ENCODE measurements at places on chromosomes 2 and 18.
A peak's percentile ranks its signal among the peaks of the same experiment; 100 is the strongest.

DNA sequence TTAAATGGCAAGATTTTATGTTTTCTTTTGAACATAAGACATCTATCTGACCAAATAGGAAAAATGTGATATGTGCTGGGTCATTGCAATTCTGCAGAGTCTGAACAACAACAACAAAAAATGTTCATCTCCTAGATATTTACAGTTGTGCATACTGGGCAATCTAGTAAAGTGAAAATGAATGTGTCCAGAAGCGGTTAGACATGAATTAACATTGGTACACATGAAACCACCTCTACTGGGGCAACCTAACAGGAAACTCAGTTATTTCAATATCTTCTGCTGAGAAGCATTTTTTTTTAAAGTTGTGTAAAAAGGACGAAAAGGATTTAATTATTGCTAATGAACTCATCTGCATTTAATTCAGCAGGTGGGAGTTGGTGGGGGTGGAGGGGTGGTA lies 76.9 kb downstream of the DHRS9 start:
- DNase-seq = no peak

DNA sequence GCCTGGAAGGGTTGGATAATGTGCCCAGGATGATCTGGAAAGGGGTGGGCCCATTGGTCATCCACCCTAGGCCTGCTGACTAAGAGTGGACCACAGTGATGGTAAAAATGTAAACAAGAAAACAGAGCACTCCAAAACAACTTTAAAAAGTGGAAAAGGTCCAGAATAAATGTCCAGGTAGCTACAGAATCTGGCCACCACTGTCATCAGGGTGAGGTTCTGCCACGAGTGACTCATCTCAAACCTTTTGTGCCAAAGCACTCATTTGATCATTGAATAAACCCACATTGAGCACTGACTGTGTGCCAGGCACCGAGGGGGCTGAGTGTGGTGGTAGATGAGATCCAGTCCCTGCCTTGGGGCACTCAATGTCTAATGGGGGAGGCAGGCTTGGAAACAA lies 64.9 kb downstream of the EMX1 start:
- no peak for DNase-seq

DNA sequence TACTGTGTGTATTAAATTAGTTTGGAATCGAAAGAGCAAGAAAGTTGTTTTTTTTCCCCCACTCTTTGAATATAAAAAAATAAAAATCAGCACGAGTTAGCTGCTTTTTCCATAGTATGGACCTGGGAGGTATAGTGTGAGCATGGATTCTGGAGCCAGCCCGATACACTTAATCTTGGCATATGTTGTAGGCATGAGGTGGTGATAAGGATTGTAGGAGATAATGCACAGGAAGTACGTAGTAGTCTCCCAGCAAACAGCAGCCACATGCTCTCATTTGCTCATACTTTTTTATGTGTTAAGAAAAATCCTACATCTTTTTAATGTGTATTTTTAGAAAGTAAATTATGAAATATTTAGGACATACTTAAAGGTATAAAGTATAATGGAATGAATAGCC lies 2.1 kb upstream of the DNAJC27 start:
- no peak for DNase-seq

- DNase-seq = no peak
Observed at GRCh38 chr18:3015204-3015592, 2.3 kb upstream of the LPIN2 start.

- no peak for DNase-seq
Observed at GRCh38 chr2:88885679-88886416, 194.4 kb downstream of the RPIA start.

GRCh38 chr2:88880441-88880953 lies 189.0 kb downstream of the RPIA start:
- DNase-seq = no peak

- no peak for DNase-seq
Observed at GRCh38 chr2:52659546-52659945, 1108.1 kb upstream of the CHAC2 start.

- DNase-seq = no peak
Observed at GRCh38 chr2:131011486-131011885, 81.8 kb downstream of the FAM168B start.

DNA sequence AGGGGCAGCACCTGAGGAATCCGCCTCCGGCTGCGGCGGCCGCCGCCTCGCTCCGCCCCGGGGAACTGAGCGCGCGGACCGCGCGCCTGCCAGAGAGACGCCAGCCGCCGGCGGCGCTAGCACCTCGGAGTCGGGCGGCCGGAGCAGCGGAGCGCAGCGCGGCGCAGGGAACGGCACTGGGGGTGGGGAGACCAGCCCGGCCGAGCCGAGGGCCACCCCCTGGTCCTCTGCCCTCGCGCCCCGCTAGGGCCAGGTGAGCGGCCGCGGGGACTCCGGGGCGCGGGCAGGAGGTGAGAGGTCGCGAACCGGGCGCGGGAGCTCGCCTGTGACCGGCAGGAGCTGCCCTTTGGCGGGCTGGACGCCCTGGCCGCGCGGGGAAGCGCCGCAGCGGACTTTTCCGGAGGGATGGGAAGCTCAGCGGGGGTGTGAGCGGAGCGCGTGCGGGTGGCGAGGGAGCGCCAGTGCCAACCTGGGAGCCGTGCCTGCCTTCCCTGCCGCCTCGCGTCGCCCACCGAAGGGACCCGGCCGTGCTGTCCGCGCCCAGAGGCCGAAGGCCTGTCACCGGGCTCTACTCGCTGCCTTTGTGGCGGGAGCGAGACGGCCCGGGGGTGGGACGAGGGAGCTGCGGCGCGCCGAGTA lies at the start of gene GREB1L:
GREB1L (plus strand) TSS at position 92 of the 639 bp plus-strand sequence. CDS start 141,287 bp downstream, outside the sequence.
- DNase-seq = peak; percentile 2

DNA sequence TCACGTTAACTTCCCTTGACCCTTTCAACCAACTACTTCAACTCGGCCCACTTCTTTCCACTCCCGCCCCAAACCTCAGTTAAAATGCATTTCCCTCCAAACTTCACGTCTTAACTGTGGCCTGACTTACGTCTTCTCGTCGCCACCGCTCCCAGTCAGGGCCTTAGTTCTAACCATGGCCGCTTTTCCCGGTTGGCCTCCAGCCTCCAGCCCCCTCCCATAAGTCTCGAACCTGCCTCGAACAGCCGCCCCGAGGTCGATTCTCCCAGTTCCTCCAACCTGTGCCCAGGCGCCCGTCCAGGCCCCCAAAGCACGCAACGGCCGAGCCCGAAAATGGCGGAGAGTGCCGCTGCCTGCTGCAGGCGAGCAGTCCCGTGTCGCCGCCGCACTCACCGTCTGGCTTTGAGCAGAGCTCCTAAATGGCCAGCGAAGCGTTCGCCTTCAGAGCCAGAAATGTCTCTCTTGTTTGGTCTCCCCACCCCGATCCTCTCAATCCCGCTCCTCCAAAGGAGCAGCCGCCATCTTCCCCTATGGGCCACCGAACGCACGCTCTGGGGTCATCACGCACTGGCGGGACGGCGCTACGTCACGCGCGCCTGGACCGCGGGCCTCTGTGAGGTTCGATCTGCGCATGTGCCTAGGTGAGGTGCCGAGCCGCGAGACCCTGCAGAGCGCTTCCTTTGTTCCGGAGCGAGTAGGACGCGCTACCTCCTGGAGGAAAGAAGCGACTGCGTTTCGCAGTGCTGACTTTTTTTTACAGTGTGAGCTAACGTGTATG lies at the start of gene WDR33:
WDR33 (minus strand) TSS at position 553 of the 778 bp plus-strand sequence. CDS start 40,190 bp downstream, outside the sequence.
- peak; percentile 88 for DNase-seq

- no peak for DNase-seq
Observed at GRCh38 chr2:207619764-207620203, 5.4 kb downstream of the METTL21A start.

- DNase-seq = no peak
Observed at GRCh38 chr2:222360146-222360545, 61.3 kb upstream of the PAX3 start.

- no peak for DNase-seq
Observed at GRCh38 chr2:86336675-86337243, 667 bp downstream of the REEP1 start.

DNA sequence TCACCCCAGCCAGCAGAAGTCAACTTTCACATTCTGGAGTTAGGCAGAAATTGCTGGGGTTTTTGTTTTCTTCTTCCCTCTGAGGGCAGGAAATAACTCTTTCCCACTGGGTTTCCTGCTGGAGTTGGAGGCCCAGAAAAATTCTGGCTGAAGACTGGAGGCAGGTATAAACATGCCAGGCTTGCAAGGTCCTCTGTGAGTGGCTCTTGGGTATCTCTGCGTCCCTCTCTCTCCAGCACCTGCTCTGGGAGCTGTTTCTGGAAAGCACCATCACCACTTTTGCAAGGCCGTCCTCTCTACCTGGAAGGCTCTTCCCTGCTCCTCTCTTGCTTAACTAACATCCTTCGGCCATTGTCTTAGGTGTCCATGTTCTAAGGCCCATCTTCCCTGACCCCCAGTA lies 91.0 kb downstream of the MCFD2 start:
- no peak for DNase-seq

- DNase-seq = no peak
Observed at GRCh38 chr2:45699032-45699658, 47.7 kb downstream of the PRKCE start.

DNA sequence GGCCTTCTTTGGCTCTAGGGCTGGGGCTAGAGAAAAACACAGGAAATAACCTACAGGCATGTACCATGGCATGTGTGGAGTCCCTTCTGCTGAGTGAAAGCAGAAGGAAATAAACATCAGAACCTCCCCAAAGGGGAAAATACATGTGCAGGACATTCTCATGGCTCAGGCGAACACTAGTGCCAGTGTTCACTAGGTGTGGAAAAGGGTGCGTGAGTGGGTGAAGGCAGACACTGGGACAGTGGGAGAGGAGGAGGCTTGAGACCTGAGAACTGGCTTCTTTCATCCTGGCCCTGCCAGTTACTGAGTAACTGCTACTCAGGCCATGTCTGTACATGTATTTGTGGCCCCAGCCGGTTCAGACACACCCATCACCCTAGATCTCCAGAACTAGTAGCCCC lies 268.2 kb downstream of the PRKCE start:
- DNase-seq = no peak

GRCh38 chr2:208266936-208267335 lies 881 bp downstream of the PIKFYVE start:
- DNase-seq = no peak

- no peak for DNase-seq
Observed at GRCh38 chr2:50512397-50512796, 519.5 kb downstream of the NRXN1 start.

DNA sequence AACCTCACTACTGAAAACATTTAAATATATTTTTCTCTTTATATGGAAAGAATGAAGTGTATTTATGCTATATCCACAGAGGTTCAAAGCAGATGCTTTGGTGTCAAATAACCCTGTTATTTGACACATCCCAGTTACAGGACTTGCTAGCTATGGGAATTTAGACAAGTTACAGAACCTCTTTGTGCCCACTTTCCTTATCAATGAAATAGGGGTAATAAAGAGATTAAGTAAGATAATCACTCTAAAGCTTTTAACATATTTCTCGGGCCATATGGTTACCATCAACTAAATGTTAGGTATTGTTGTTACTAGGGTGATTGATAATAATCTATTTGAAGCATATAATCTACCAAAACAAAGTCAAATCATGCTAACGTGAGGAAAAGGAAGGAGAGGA lies 1660.6 kb upstream of the NXPH2 start:
- no peak for DNase-seq

- no peak for DNase-seq
Observed at GRCh38 chr2:238281826-238282480, 6.5 kb downstream of the PER2 start.

GRCh38 chr18:48540251-48541025 lies 1.6 kb downstream of the CTIF start:
- DNase-seq = peak; percentile 38

DNA sequence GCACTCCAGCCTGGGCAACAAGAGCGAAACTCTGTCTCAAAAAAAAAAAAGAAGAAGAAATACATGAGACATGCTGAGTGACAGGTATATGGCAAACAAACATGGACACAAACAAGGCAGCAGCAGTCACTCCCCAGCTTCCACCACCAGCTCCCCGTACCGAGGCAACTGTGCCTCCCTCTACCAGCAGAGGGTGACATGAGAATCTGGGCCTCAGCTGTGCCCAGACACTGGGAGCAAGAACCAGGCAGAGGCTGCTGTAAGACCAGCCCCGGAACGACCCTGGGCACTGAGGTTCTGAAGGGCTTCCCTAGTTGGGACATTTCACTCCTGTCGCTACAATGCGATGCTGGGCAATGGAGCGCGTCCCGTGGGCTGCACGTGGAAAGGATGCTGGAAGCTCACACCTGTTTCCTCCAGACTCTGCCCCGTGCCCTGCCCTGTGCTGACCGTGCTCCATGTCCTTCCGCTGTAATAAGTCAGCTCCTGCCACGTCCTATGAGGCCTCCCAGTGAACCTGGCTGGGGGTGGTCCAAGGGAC lies 37.1 kb downstream of the BOK start:
- no peak for DNase-seq

GRCh38 chr2:70553584-70554337 lies at the start of gene TGFA:
Gene TGFA, minus strand, starts transcription at chr2:70553826. Its CDS starts 59 bp downstream, at chr2:70553767.
- peak; percentile 49 for DNase-seq

GRCh38 chr2:173806761-173807160 lies 158.4 kb downstream of the SP3 start:
- DNase-seq = no peak

GRCh38 chr2:217845301-217845700 lies 157.5 kb downstream of the TNS1 start:
- DNase-seq = no peak

GRCh38 chr2:26846334-26847306 lies 1.3 kb upstream of the DPYSL5 start:
- DNase-seq = peak; percentile 48

- no peak for DNase-seq
Observed at GRCh38 chr2:85475799-85476490, 57.4 kb downstream of the SH2D6 start.

GRCh38 chr2:42293019-42293418 lies 68.0 kb downstream of the COX7A2L start:
- DNase-seq = no peak

GRCh38 chr2:45968946-45969584 lies 317.6 kb downstream of the PRKCE start:
- no peak for DNase-seq

- no peak for DNase-seq
Observed at GRCh38 chr2:159880729-159881128, 82.7 kb upstream of the CD302 start.

DNA sequence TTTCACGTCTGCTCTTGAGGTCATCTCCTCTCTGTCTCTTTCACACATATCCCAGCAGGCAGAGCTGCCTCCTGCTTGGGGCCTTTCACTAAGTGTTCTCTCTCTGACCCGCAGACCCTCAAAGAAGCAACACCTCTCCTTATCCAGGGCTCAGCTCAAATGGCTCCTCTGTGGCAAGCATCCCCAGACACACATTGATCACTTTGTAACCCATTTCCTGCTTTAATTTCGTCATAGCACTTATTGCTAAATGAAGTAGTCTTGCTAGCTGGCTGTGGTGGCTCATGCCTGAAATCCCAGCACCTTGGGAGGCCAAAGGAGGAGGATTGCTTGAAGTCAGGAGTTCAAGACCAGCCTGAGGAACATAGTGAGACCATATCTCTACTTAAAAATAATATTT lies 41.4 kb downstream of the SGPP2 start:
- no peak for DNase-seq

GRCh38 chr2:144671695-144672455 lies 152.0 kb upstream of the ZEB2 start:
- no peak for DNase-seq

- DNase-seq = no peak
Observed at GRCh38 chr2:17966798-17967197, 88.3 kb downstream of the KCNS3 start.

Data from stimulated activated CD4-positive, alpha-beta T cell treated with anti-CD3 and anti-CD28 coated beads, Interleukin-15, amount 100 ng/mL, for 1 hour (primary cell).